ENCODE measurements at places on chromosomes 4 and X.
A peak's percentile ranks its signal among the peaks of the same experiment; 100 is the strongest.

DNA sequence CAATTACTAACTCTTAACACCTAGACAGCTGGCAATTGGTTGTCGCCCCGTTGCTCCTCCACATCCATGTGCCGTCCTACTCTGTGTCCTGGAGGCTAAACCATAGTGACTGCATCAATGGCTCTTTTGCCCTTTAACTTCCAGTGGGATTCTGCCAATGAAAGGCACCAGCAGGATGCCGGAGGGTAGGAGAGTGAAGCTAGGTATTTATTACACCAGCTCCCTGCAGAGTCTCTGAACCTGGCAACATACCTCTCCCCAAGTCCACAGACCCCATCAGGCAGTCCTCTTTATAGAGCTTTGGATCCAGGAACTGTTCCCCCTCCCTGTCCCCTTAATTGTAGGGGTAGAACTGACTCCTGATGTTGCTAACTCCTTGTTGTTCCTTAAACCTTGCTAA is 426.8 kb downstream of the HNRNPD start:
- no peak for DNase-seq

DNA sequence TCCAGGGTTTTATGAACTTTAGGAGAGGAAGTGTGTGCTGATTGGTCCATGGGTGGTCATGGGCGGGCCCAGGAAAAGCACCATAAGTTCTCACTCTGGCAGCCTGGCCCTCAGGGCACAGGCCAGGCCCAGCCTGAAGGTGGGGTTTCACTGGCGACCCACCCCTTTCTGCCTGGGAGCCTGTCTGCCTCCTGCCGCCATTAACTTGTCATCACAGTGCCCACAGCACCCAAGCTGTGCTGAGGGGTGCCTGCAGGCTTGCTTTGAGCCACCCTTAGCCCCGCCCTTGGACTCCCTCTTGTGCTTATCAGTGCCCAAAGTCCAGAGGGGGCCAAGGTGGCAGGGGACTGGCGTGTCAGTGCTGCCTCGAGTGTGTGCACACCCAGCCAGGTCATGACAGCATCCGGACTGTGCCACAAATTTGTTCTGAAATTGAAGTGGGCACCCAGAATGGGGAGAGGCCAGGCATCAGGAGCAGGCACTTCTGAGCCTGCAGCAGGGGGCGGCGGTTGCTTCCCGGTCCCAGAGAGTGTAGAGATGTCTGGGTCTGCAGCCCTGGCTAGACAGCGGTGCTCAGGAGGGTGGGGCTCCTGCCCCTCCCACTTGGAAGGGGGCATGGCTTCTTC is 455.6 kb downstream of the TMA16 start:
- no peak for DNase-seq

- DNase-seq: peak; percentile 6
These were observed 170.7 kb upstream of the ZCCHC13 start for GRCh38 chrX:74133156-74133796.

- peak; percentile 70 for DNase-seq
These were observed 512 bp downstream of the NOP14 start for GRCh38 chr4:2962614-2963174.
